ENCODE measurements at places on chromosomes 2 and 18.

DNA sequence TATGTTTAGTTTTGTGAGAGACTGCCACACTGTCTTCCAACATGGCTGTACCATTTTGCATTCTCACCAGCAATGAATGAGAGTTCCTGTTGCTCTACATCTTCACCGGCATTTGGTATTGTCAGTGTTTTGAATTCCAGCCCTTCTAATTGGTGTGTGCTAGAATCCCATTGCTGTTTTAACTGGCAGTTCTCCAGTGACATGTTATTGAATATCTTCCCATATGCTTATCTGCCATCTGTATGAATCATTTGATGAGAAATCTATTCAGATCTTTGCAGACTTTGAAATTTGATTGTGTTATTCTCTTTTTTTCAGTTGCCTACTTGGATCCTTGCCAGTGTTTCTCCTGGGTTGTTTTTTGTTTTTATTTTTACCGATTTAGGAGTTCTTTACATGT lies 99.0 kb downstream of the SNTG2 start:
- DNase-seq = no peak

DNA sequence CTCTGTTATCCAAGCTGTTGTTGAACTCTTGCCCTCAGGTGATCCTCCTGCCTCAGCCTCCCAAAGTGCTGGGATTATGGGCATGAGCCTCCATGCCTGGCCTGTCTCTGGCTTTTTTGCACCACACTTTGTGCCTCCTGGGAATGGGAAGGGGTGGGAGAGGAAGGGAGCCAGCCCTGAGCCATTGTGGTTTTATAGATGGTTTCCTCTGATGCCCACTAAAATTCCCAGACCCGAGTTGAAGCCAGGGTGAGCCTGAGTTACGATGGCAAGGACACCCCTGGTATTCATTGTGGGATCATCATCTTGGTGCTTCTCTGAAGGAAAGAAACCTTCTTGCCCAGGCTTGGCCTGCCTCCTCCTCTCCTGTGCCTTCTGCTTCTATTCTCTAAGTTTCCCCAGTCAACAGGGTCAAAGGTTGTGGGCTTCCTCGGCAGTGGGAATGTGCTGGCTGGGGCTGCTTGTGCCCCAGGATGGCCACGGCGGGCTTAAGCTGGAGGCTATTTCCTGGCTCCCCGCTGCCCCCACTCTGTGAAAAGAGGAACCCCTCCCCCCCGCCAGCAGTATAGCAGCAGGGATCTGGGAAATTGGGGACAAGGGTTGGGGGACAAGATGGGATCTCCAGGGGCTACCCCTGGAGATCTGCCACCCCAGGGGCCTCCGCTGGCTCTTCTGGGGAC lies 106.2 kb downstream of the STPG4 start:
- DNase-seq = no peak

GRCh38 chr2:16088035-16088801 lies 147.9 kb downstream of the MYCN start:
- DNase-seq = no peak

DNA sequence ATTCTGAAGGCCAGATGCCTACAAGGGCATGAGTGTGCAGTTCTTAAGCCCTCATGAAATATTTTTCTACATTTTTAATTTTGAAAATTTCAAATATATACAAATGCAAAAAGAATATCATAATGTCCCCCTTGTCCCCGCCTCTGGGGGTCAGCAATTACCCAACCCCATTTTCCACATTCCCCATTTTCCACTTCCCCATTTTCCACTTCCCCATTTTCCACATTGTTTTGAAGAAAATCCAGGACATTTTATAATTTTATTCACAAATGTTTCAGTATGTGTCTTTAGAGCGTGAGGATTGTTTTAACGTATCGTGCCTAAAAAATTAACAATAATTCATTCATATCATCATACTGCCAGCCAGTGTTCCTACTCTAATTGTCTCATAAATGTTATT lies 403.6 kb upstream of the RAB6C start:
- DNase-seq = no peak

GRCh38 chr2:211306929-211307328 lies 750.5 kb downstream of the CPS1 start:
- DNase-seq = no peak

GRCh38 chr2:11995456-11995855 lies 249.0 kb downstream of the LPIN1 start:
- no peak for DNase-seq

GRCh38 chr2:8592736-8593135 lies 89.1 kb upstream of the ID2 start:
- no peak for DNase-seq

- DNase-seq = no peak
Observed at GRCh38 chr2:147500229-147500628, 344.6 kb upstream of the ACVR2A start.

- no peak for DNase-seq
Observed at GRCh38 chr2:61045226-61045625, 20.4 kb upstream of the SANBR start.

DNA sequence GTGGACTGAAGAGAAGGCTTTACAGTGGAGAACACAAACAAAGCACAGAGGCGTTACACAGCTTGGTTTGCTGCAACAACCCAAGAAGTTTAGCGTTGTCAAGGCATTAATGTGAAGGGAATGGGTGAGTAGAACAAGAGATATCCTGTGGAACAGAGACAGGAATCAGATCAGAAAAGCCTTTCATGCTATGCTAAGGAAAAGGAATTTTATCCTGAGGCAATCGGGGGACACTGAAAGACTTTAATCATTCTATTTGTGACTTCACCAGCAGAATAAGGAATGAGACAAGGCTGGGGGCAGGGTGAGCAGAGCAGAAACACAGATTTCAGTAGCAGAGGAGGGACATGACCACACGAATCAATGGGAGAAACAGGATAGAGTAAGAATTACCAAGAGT lies 600.7 kb downstream of the IRS1 start:
- no peak for DNase-seq

GRCh38 chr18:35588122-35588521 lies 6.6 kb downstream of the GALNT1 start:
- no peak for DNase-seq

GRCh38 chr2:41764919-41765318 lies 282.9 kb upstream of the PKDCC start:
- DNase-seq = no peak

GRCh38 chr2:218895759-218896500 lies 15.3 kb downstream of the WNT10A start:
- DNase-seq = no peak

DNA sequence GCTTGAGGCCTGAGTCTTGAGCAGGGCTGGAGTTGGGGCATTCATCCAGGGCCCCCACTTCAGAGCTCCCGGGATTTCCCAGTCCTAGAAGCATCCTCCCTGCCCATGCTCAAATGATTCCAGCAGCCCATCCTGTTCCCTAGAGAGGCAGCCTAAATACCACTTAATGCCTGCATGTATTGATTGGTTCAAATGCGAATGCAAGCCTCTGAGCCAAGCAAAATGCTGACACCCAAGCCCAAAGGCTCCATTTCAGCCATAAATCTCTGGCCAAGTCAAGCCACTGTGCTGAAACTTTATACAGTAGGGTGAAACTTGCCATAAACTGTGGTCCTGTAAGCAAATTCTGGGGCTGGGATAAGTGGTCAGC lies 279.8 kb downstream of the CLIP4 start:
- DNase-seq = no peak

DNA sequence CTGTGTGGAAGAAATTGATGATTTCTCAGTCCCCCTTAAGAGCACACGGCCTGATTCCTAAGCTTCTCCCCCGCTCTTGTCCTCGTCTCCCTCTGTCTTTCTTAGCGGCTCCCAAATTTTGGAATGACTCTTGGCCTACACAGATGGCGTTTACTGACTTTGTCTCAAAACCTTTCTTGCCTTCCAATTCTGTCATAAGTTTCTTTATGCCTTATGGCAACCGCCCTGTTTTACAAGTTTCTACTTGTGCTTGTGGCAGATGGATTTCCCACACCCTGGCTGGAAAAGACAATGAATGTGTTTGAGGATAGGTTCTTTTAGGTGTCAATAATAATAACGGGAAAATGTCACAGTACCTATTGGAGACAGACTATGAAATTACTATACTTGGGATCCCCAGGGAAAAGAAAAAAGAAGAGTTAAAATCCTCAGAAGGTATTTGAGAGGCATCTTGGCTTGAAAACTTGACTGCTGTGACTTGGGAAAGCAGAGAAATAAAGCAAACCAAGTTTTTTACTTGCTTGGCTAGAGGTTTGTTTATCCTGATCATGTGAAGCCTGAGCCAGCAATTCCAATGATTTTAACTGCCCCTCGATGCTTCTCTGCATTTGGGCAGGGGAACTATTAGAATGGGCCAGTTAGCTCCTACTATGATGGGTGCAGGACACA lies 276.4 kb downstream of the HRH4 start:
- no peak for DNase-seq

GRCh38 chr2:213316001-213316735 lies 31.9 kb downstream of the SPAG16 start:
- DNase-seq = no peak

GRCh38 chr2:113298176-113298575 lies 19.5 kb upstream of the PAX8 start:
- no peak for DNase-seq

DNA sequence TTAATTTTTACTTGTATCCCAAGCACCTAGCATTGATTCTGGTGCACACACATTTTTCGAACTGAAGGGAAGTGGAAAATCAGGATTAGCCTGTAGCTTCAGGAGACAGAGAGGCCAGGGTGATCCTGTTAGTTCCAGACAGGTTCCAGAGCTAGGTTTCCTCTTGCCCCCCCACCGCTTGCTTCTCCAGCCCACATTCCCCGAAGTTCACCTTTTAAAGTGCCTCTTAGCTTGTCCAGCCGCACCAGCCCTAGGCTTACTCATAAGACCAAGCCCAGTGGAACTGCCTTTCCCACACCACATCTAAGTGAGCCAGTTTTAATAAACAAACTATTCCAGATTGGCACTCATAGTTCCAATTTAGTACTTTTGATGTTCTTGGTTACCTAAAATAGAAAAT lies 898.6 kb upstream of the KLHL29 start:
- DNase-seq = no peak

- no peak for DNase-seq
Observed at GRCh38 chr18:11821643-11822237, 29.5 kb upstream of the CHMP1B start.

GRCh38 chr2:37851828-37852584 lies 73.1 kb upstream of the RMDN2 start:
- no peak for DNase-seq

DNA sequence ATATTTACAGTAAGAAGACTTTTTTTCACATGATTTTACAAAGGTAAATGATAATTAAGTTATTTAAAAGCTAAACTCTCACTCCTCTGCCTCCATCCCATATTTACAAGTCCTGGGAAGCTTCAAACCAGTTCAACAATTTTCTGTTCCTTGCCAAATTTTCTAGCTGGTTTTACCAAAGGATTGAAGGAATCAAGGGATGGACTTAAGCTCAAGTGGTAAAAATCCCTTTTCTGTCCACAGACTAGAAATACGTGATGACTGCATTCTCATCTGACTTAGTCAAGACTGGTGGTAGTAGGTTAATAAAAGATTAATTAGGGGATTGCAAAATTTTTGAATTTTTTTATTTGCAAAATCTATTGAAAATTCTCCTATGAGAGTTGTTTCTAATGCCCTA lies 297.3 kb downstream of the MTX2 start:
- DNase-seq = no peak

- no peak for DNase-seq
Observed at GRCh38 chr18:50796495-50796894, 23.3 kb downstream of the MRO start.

DNA sequence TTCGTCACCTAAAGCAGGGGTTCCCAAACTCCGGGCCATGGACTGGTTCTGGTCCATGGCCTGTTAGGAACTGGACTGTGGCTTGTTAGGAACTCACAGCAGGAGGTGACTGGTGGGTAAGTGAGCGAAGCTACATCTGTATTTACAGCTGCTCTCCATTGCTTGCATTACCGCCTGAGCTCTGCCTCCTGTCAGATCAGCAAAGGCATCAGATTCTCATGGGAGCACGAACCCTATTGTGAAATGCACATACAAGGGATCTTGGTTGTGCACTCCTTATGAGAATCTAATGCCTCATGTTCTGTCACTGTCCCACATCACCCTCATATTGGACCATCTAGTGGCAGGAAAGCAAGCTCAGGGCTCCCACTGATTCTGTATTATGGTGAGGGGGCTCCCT lies 217.0 kb downstream of the ZFP36L2 start:
- no peak for DNase-seq

- DNase-seq = no peak
Observed at GRCh38 chr2:29022679-29023078, 41.6 kb downstream of the TOGARAM2 start.

GRCh38 chr2:78839259-78839658 lies 186.2 kb upstream of the REG3G start:
- no peak for DNase-seq

DNA sequence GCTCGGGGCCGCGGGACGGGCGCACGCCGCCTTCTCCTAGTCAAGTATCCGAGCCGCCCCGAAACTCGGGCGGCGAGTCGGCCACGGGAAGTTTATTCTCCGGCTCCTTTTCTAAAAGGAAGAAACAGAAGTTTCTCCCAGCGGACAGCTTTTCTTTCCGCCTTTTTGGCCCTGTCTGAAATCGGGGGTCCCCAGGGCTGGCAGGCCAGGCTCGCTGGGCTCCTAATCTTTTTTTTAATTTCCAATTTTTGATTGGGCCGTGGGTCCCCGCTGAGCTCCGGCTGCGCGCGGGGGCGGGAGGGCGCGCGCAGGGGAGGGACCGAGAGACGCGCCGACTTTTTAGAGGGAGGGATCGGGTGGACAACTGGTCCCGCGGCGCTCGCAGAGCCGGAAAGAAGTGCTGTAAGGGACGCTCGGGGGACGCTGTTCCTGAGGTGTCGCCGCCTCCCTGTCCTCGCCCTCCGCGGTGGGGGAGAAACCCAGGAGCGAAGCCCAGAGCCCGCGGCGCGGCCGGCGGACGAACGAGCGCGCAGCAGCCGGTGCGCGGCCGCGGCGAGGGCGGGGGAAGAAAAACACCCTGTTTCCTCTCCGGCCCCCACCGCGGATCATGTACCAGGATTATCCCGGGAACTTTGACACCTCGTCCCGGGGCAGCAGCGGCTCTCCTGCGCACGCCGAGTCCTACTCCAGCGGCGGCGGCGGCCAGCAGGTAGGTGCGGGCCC lies 617 bp downstream of the FOSL2 start:
- DNase-seq = no peak
